ENCODE measurements at places on chromosomes 5 and 9. TPM values are rescaled to one million over a fixed set of nuclear protein-coding genes. Genes with fewer than 3 reads are reported as not detected.
A peak's percentile ranks its signal among the peaks of the same experiment; 100 is the strongest.

FGD3 gene
- not detected for polyA plus RNA-seq

GPR107 gene
- polyA plus RNA-seq, result 32.5 TPM

RELL2 gene
- polyA plus RNA-seq, result 3.7 TPM

C9 gene
- not detected for polyA plus RNA-seq

PIP5KL1 gene
- 1.9 TPM for polyA plus RNA-seq

OMD gene
- polyA plus RNA-seq, result 0.21 TPM

RANBP3L gene
- not detected for polyA plus RNA-seq

BTNL8 gene
- not detected for polyA plus RNA-seq

DNAH5 gene
- polyA plus RNA-seq, result 1.1 TPM

CRB2 gene
- not detected for polyA plus RNA-seq

ZNF366 gene
- not detected for polyA plus RNA-seq

PCDHA9 gene
- 0.06 TPM for polyA plus RNA-seq

SLC34A1 gene
- polyA plus RNA-seq, result not detected

C9orf50 gene
- 0.20 TPM for polyA plus RNA-seq

DNA sequence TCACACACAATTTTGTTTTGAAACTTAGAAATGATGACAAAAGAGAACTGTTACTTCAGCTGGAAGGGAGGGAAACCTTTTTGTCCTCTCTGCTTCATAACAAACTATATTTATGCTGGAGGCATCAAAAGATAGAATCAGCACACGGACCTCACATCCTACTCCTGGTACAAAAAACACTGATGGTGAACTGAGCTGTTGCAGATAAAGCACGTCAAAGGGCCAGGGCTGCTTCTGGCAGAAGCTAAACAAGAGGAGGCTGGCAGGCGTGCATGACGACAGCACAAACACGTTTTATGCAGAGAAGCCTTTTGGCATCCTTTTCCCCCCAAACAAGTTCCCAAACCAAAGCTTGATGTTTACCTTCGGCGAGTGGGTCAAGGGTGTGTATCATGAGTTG lies 169.6 kb downstream of the SLC24A2 start:
- no peak for DNase-seq

- no peak for DNase-seq
These were observed 13.3 kb downstream of the OR13J1 start for GRCh38 chr9:35856882-35857281.

- no peak for DNase-seq
These were observed 101.1 kb downstream of the TMEM215 start for GRCh38 chr9:32884482-32884881.

DNA sequence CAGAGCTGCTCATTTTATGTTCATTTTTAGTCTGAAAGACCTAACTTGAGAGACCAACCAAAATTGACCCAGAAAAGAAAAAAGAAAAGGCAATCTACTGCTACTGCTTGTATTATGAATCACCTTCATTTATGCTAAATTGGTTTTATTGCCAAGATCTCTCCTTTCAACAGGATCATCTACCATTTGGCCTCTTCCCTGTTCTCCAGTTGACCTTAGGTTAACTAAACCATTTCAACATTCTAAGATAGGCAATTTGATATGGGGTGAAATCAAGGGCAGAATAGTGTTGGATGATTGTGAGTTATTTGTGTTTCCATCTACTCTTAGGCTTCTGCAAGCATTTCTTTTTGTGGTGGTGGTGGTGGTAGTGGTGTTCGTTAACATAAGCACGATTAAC lies 48.3 kb upstream of the POU4F3 start:
- no peak for DNase-seq

DNA sequence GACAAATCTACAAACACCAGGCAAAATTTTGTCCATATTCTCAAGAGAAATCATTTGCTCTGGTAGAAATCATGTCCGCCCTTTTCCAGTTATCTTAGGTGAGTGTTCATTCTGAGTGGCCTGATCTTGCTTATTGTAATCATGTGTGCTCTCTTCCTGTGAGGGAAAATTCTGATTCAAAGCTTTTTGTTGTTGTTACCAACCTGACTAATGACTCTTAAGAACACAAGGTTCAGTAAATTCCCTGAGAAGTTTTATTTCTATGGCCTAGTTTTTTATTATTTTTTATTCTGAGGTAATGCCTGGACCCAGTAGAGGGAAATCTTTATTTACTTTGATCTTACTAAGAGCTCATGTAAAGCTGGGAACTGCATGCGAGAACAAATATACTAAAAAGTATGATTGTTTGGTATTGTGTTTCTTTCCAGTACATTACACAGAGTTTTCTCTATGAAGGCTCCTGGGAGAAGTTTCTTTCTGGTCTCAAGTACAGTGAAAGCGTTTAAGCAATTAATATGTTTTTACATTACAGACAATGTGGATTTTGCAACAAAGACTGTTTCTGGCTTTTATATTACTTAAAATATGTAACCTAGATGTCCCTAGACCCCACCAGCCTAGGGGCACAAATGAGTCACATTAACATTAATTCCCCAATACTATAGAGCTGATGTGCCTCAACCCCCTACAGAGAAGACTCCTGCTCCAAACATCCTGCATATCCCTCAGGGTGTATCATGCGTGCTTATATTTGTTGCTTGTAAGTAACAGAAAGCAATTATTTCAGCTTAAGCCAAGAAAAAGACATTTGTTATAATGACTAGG lies 138.1 kb downstream of the TMEM167A start:
- DNase-seq, result no peak

DNA sequence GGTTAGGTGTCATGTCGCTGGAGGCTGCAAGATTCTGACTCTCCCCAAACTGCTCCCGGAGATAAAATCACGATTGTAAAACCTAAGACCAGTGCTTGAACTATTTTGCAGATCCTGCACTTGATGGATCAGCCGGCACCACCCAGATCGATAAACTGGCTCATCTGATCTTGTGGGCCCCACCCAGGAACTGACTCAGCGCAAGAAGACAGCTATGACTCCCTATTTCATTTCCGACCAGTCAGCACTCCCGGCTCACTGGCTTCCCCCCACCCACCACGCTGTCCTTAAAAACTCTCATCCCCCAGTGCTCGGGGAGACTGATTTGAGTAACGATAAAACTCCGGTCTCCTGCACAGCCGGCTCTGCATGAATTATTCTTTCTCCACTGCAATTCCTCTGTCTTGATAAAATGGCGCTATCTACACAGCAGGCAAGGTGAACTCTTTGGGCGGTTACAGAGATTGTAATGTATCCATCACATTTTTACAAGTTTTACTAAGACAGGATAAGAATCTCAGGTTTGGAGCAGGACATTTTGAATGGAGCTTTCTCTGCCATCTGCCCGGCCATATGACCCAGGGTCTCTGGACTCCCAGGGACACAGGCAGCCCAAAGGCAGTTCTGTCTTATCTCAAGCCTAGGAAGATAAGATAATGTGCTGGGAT lies 10.6 kb upstream of the PPP1R26 start:
- no peak for DNase-seq

DNA sequence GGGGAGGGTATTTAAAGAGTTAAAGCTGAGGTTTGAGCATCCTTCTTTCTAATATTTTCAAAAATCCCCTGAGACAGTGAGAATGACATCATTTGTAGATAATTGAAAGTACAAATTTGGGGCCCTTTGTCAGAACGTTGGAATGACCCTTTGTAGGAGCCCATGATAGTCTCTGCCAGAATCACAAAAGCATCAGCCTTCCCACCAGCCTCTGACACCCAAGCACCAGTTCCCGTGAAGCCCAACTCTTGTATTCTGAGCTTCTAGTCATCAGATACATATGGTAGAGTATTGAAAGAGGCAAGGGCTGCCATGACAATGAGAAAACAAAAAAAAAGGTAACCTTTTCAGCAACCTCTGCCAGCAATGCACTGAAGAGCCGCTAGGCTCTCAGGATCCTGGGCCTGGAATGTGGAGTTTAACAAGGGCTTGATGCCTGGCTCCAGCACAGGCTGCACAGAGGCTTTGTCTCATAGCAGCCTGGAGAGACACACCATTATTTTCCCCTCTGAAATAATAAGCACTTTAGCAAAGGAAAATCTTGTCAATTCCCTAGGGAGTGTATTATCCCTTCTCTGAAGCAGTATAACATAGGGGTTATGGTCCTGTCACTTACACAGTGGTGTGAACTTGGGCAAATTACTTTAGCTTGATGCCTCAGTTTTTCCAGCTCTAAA lies 114.4 kb downstream of the ZNF608 start:
- no peak for DNase-seq

GRCh38 chr5:32848681-32849080 lies 137.6 kb downstream of the NPR3 start:
- DNase-seq, result no peak

- peak; percentile 76 for DNase-seq
These were observed 231.3 kb downstream of the ATPSCKMT start for GRCh38 chr5:10018201-10019069.

- DNase-seq, result no peak
These were observed 23.6 kb upstream of the SLC6A3 start for GRCh38 chr5:1468629-1469527.

DNA sequence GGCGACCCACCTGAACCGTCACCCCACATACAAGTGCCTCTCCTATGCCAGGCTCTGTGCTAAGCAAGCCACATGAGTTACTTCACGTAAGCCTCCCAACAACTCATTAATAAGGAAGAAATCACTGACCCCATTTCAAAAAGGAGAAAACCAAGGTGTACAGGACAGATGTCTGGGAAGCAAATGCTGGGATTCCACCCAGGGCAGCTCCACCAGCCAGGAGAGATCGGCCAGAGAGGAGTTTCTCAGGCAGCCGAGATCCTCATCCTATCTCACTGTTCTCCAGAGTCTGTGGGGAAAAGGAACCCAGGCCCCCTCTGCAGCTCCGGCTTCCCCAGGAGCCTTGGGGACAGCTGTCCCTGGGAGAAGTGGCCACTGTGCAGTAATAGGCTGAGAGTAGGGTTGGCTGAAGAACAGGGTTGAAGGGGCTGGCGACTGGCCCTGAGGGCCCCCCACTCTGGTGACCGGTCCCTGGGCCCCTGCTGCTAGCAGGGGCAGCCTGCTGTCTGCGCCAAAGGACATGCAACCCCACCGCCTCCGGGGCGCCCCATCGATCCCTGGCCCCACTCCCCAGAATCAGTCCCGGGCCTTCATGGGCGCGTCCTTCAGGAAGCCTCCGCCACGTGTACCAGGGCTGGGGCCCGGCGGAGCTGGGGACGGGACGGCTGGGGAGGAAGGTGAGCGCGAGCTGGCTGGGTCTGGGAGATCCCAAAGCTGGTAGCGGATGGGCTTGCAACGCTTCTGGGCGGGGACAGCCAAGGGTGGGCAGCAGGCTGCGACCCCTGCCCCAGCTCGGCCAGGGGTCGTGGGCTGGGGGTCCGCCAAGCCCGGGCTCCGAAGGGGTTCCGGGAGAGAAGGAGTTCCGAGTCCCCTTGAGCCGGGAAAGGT lies 44.1 kb upstream of the STXBP1 start:
- DNase-seq, result no peak

GRCh38 chr5:120260651-120261050 lies 203.4 kb upstream of the PRR16 start:
- no peak for DNase-seq

DNA sequence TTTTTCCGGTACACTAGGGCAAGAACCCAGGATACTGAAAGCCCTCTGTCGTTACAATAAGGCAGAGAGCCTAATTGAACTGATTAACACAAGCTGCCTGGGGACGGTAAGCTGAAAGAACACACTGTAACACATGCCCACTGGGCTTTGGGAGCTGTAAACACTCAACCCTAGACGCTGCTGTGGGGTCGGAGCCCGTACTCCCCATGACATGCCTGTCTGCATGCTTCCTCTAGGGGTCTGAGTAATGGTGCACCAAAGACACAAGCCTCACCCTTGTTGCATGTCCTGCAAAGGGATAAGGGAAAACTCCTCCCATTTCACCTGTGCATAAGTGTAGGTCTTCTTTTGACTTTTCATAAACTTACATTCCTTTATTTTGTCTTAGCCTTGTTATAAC lies 194.0 kb downstream of the FBXL7 start:
- DNase-seq, result no peak

DNA sequence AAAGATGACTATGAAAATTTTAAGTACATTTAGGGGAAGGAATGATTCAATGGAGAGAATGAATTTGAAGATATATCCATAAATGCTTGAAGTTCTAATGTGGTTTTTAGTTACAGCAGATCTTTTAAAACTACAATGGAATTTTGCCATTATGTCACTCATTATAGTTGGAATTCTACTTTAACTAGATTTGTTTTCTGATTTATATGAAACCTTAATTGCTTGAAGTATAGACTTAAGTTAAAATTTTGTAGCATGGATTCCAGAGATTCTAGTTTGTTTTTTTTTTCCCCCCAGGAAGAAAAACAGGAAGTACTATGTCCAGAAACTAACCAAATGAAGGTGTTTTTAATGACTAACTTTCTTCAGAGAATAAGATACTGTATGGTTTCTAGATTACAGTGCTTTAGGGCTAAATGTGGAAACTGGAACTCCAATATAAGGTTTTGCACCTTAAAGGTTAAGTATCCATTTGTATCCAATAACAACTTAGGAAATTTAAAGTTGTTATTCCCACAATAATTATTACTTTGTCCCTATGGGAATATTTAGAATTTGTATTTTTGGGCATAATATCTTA lies 70.3 kb downstream of the ZSWIM6 start:
- peak; percentile 21 for DNase-seq

DNA sequence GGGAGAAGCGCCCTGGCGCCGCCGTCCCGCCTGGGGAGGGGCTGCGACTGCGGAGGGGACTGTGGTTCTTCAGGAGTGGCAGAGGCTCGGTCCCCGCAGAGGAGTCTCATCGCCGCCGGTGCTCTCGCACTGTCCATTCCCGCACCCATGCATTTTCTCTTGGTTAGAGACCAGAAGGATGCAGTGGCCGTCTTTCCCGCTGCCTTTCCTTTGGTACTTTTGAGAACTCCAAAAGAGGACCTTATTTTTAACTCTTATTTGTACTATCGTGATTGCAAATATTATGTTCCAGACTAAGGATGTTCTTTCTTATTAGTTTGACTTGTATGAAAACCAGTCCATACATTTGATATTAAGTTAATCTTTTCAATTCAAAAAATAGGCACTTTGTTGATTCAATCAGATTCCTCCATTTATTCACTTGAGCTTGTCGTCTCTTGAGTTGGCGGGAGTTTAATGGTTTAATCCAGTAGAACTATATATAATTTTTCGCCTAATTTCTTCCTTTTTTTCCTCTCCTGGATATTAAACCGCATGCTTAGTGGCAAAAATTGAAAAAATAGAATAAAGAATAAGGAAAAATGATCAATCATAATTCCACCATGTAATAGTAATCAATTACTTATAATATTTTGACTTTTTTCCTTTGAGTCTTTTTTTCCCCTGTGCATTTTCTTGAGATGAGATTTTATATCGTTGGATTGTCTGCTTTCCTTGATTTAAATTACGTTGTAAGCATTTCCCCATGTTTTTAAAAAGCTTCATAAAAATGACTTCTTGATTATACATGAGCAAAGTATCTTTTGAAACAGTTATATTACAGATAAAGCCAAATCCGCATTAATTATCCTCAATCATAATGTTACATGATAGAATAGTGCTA lies 861 bp downstream of the ZFYVE16 start:
- no peak for DNase-seq

DNA sequence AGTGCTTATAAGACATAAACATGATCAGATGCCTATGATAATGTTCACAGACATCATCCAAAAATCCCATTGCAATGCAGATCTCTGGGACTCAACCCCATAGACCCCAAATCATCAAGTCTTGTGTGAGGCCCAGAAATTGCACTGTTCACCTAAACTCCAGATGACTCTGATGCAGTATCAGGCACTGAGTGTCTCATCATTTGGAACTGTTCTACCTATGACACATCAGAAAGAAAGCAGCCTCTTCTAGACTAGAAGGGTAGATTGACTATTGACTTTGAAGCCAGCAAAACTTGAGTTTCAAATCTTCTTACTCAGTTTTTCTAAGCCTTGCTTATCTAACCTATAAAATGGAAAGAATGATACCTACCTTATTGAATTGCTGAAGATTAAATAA lies 58.7 kb upstream of the PAPPA start:
- no peak for DNase-seq

- DNase-seq, result no peak
These were observed 20.0 kb upstream of the TIFAB start for GRCh38 chr5:135472141-135472540.

All from BJ (cell line).